HCT116 (cell line): ENCODE measurements at places on chromosomes 2 and 18. TPM values are rescaled to one million over a fixed set of nuclear protein-coding genes. Genes with fewer than 3 reads are reported as not detected.

- DNase-seq, result no peak
These were observed 605.3 kb upstream of the ZNF804A start for GRCh38 chr2:183993052-183993451.

DNA sequence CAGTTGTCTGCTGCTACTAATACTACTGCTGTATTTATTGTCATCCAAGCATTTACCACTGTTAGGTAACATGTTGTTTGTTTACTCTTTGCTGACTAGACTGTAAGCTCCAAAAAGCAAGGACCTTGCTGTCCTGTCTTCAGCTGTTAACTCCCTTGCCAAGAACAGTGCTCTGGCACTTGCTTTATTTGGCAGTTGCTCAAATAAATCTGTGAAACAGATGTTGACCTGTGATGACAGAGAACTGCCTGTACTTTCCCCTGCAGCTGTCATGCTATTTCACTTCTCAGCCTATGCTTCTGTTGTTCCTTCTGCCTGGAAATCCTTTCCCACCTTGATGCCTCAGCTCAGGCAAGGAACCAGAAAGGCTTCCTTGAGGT lies 181.2 kb downstream of the ATAD2B start:
- no peak for DNase-seq

DNA sequence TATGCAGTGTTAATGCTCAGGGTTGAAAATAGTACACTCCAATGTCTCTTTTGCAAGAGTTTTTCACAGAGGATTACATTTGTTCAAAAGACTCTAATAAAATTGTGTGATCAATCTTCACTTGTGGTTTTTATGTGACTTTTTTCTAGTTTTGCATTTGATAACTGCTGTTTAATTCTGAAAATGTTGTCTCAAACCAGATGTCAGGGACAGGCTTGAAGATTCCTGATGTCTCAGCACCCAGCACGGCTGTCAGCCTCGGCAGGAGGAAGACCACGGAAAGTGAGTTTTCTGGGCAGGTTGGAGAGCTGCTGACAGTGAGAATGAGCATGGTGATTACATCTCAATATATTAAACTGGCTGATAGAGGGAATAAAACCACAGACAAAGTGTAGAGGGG lies 9.1 kb downstream of the SOX11 start:
- DNase-seq, result no peak

DNA sequence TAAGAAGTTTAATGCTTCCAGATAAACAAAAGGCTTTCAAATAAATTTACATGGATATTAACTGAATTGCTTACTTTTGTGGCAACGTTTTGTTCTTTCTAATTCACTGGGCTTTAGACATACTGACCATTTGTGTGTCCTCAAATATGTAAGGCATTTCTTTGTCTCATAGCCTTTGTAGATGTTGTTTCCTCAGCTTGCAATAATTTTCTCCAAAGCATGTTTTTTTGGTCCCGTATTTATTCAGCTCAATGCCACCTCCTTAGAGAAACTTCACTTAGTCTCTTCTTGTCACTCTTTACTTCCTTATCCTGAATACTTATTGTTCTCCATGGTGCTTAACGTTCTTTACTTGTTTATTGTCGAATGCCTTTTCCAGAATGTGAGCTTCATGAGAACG lies 98.5 kb downstream of the NUP35 start:
- no peak for DNase-seq

GRCh38 chr2:168592181-168592831 lies 136.2 kb downstream of the CERS6 start:
- no peak for DNase-seq

DNA sequence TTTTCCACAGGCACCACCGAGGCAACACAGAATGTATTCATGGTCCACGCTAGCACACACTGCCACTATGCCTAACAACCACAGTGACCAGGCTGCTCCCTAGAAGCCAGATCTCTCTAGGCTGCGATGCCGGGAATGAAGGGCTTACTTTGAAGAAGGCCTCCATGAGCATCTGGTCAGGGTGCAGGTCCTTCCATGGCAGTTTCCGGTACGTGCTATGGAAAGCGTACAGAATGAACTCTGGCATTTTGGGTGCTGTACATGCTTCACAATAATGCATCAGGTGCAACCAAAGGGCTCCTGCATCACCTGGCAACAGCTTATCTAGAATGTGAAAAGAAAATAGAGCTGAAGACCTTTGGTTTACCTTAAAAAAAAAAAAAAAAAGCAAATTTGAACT lies 44.9 kb downstream of the SIGLEC15 start:
- no peak for DNase-seq

DNA sequence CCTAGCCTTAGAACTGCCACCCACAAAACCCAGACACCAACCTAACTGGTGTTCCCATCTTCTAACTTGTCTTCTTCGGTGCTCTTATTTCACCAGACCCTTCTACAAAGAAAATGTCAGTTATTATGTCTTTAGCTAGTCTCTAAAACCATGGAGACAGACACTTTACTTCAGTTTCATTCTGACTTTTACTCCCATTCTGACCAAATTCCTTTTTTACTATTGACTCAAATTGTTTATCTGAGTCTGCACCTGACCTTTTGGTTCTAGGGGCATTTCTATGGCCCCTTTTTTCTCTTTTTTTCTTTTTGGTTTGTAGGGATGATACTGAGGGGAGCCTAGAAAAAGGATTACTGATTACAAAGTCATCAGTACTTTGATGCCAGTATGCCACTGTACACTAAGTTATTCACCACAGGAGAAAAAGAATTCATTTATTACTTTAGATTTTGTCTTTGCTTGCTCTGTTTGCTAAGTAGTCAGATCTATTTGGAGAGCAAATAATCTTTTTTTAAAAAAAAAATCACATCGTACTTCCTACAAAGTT lies 6.8 kb upstream of the SLC1A4 start:
- DNase-seq, result no peak

DNA sequence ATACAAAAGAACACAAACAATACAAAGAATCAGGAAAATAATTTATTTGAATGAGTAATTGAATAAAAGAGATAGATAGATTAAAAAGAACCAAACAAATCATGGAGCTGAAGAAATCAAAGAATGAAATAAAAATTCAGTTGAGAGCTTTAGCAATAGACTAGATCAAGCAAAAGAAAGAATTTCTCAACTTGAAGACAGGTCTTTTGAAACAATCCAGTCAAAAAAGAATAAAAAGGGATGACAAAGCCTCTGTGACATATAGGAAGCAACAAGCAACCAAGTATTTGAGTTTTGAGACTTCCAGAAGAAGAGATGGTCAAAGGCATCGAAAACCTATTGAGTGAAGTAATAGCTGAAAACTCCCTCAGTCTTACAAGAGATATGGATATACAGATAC lies 108.8 kb downstream of the FAM117B start:
- no peak for DNase-seq

- DNase-seq, result no peak
These were observed 435.4 kb downstream of the SETBP1 start for GRCh38 chr18:45116116-45116515.

GRCh38 chr2:41763141-41763540 lies 284.7 kb upstream of the PKDCC start:
- DNase-seq, result no peak

DNA sequence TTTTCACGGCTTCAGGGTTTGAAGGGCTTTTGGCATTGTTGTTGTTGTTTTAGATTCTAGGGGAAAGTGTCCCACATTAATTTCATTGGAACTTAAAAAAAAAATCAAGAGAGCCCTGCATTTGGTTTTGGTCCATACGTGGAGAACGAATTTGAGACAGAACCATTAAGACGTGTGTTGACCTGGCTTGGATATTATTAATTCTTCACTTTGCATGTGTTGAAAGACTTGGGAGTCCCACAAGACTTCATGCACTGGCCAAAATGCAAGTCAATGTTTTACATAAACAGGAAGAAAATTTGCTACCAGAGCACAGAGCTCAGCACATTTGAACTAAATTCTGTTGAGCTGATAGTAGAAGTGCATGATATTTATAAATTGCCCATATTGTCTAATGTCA lies 761.2 kb upstream of the ACVR2A start:
- no peak for DNase-seq

DNA sequence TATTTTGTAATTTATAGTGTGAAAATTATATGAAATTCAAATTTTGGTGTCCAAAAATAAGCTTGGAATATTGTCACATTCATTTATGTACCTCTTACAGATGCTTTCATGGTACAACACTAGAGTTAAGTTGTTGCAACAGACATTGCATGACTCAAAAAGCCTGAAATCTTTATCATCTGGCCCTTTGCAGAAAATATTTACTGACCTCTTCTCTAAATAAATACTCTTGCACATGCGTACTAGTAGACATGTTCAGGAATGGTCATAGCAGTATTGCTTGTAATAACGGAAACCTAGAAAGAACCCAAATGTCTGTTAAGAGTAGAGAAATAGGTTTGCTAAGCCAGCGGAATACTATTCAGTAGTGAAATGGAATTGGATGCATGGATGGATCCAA lies 60.4 kb downstream of the GALNT1 start:
- no peak for DNase-seq

DNA sequence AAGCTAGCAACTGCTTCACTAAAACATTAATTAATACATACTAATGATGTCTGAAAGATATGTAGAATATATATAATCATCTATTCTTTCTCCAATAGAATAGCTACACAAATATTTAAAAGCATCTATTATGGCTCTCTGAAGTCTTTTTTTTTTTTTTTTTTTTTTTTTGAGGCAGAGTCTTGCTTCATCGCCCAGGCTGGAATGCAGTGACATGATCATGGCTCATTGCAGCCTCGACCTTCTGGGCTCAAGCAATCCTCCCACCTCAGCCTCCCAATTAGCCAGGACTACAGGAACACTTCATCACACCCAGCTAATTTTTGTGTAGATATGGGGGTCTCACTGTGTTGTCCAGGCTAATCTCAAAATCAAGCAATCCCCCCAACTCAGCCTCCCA lies 120.4 kb upstream of the KYNU start:
- no peak for DNase-seq

DNA sequence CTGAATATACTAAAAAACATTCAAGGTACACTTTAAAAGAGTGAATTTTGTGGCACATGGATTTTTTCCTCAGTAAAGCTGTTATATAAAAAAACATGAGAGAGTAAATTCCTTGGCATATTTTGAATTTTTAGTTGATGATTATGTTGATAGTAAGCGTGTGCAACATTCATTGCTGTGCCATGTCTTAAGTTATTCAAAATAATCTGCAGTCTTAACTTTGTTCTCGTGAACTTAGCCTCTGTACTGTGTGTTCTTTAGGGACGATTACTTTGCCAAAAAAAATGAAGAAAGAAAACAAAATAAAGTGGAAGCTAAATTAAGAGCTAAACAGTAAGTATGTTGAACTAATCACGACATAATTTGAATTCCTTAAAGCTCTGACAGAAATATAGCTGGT lies 9.6 kb downstream of the SSB start:
- no peak for DNase-seq

- DNase-seq, result no peak
These were observed 17.7 kb upstream of the ACTR3 start for GRCh38 chr2:113872201-113872600.

- no peak for DNase-seq
These were observed 8.4 kb upstream of the ARID5A start for GRCh38 chr2:96528006-96528699.

DNA sequence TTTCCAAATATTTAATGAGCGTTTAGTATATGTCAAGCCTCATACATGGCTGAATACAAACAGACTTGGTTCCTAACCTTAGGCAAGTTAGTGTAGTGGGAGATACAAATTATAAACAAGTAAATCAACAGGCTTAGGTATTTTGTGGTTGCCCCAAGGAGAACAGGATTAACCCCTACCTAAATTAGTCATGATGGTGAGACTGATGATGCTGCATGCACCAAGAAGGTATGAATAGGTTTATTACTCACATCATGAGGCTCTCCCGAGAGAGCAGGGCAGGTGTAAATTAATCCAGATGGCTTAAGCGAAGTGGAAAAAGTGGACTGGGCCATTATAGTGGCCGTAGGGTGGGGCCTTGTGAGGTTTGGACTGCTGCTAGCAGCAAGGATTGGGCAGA lies 118.1 kb upstream of the GCFC2 start:
- DNase-seq, result no peak

The FBXO15 gene
- total RNA-seq, result 1.1 TPM

The MPP4 gene
- 0.32 TPM for total RNA-seq

The ABCG5 gene
- total RNA-seq, result not detected

The RNF25 gene
- total RNA-seq, result 23.4 TPM

The LPIN2 gene
- total RNA-seq, result 10.7 TPM
